NCI-H1092 treated with DMSO at 0.1 percent for 48 hours (cell line): ENCODE measurements at places on chromosomes 4 and X.
A peak's percentile ranks its signal among the peaks of the same experiment; 100 is the strongest.

GRCh38 chr4:185119927-185120630 lies 23.0 kb upstream of the SLC25A4 start:
- no peak for DNase-seq

DNA sequence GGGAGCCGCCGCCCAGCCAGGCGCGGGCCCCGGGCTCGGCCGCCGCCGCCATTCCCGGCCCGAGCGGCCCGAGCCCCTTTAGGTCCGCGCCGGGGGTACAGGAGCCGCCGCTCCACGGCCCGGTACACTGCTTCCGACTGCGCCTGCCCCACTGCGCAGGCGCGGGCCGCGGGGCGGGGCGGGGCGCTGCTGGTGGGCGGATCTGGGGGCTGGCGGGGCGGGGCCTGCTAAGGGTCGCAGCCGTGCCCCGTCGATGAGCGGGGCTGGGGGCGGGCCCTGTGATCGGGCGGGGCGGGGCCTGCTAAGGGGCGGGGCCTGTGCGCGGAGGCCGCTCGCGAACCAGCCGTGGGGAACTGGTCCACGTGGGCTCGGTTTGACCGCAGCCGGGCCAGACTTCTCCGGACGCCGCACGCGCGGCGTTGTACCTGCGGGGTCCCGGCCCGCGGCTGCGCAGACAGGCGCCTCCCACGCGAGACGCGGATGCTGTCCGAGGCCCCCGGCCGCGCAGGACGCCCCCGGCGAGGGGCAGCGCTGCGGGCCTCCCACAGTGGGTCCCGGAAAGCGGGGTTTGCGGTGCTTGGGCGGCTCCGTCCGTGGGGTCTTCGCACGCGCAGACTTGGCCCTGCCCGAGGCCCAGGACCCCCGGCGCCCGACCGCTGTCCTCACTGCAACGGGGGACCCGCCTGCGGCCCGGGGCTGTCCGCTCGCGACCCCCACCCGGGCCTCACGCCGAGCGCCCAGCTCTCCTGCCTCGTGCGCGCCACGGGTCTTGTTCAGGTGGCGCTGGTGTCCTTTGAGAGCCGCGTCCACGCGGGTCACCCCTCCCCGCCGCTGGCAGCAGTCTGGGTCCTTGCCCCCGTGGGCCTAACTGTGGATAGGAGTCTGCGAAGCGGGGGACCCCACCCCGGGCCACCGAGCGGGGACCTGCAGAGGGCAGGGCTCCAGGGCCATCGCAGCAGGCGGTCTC lies at the start of gene DGKQ:
TSS of gene DGKQ (minus strand) at position 139 of the 967 bp plus-strand sequence. CDS start at position 52, 87 bp downstream.
- peak; percentile 61 for DNase-seq

GRCh38 chr4:101451086-101451485 lies 103.8 kb upstream of the PPP3CA start:
- DNase-seq: no peak

- DNase-seq: peak; percentile 94
Observed at GRCh38 chrX:147376601-147377422, 534.9 kb upstream of the FMR1 start.

DNA sequence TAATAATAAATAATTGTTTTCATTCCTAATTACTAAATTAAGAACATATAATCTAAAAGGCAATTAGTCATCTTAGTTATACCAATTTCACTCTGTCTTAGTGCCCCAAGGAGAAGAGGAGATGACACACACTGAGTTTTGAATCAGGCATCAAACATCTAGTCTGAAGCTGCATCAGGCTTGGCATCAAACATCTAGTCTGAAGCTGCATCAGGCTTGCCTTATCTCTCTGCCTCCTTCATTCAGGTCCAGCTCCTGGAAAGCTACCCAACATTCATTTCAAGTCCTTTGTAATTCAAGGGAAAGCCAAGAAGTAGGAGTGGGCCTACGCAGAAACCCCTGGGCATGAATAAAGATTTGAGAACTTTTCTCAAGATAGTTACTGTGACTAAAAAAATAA lies 62.2 kb downstream of the SH3RF1 start:
- DNase-seq: no peak

GRCh38 chr4:24888475-24889344 lies 24.1 kb downstream of the CCDC149 start:
- DNase-seq: no peak

DNA sequence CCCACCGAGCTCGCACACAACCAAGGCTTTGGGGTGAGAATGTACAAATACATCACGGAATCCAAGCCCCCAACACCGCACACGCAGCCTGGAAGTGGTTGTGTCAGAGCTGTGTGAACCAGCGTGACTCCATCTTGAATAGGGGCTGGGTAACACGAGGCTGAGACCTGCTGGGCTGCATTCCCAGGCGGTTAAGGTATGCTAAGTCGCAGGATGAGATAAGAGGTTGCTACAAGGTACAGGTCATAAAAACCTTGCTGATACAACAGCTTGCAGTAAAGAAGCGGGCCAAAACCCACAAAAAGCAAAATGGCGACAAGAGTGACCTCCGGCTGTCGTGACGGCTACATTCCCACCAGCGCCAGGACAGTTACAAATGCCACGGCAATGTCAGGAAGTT lies 258.4 kb downstream of the DHRSX start:
- no peak for DNase-seq

- no peak for DNase-seq
Observed at GRCh38 chr4:25457053-25457715, 80.1 kb downstream of the ANAPC4 start.

GRCh38 chrX:110561034-110561433 lies 202.4 kb downstream of the RTL9 start:
- DNase-seq: no peak

DNA sequence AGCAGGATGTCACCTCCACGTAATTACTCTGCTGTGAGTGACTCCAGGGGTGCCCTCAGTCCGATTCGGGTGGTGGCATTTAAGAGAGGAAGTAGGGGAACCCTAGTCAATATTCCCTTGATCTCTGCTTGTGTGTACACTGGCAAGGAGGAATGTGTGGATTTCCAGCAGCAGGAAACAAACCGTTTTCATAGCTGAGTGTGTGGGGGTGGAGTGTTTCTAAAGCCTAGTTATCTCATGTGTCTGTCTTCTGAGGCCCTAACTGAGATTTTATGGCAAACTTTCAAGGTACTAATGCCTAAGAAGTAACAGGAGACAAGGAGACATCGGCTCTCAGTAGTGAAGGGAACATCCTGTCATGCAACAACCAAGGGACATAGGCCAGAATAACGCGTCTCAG lies 6.6 kb upstream of the CLDN24 start:
- DNase-seq: no peak

- DNase-seq: no peak
Observed at GRCh38 chrX:31112226-31112999, 40.6 kb upstream of the FTHL17 start.

DNA sequence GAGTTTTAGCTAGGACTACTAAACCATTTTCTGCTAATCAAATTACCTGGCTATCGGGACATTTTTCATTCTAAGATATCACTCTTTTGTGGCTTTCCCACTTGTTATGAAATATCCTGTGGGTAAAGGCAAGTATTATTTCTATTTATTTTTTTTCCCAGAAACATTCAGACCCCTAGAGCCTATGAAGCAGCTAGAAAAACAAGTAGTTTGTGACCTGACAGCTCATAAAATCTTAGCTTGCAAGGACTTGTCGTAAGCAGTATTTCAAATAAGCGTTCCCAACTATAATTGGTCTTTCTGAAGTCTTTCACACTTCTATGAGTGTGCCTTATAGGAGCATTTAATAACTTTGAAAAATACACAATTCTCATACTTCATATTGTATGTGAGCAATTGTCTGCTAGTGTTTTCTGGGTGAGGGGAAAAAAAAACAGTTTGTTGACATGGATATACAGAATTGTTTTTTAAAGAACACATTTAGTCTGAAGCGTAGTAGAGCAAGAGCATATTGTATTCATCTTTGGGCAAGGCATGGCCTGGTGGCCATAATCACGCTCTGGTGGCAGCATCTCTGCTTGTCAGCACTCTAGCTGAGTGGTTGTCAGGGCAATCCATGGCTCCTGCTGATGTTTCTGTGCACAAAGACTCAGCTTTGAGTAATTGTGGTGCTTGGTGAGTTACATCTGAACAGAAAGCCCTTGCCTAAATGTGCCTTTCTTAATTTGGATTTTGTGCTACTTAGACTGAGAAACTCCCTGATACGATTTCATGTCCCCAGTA lies 2.6 kb downstream of the MCUB start:
- no peak for DNase-seq
